Activated CD8-positive, alpha-beta memory T cell treated with anti-CD3 and anti-CD28 coated beads for 48 hours (primary cell): ENCODE measurements at places on chromosomes 1 and 21.

- no peak for DNase-seq
Measured at GRCh38 chr1:184889166-184889565, 85.1 kb downstream of the NIBAN1 start.

- DNase-seq = no peak
Measured at GRCh38 chr1:57163325-57163724, 197.5 kb upstream of the C8B start.

- no peak for DNase-seq
Measured at GRCh38 chr1:54871275-54872035, 15.5 kb downstream of the DHCR24 start.

- DNase-seq = peak; percentile 9
Measured at GRCh38 chr1:213374369-213374768, 323.3 kb downstream of the RPS6KC1 start.

- DNase-seq = peak; percentile 46
Measured at GRCh38 chr21:45541221-45542039, 810 bp downstream of the SLC19A1 start.

GRCh38 chr1:237327061-237327460 lies 285.1 kb downstream of the RYR2 start:
- no peak for DNase-seq

- DNase-seq = no peak
Measured at GRCh38 chr1:206854401-206855129, 10.9 kb upstream of the IL20 start.

DNA sequence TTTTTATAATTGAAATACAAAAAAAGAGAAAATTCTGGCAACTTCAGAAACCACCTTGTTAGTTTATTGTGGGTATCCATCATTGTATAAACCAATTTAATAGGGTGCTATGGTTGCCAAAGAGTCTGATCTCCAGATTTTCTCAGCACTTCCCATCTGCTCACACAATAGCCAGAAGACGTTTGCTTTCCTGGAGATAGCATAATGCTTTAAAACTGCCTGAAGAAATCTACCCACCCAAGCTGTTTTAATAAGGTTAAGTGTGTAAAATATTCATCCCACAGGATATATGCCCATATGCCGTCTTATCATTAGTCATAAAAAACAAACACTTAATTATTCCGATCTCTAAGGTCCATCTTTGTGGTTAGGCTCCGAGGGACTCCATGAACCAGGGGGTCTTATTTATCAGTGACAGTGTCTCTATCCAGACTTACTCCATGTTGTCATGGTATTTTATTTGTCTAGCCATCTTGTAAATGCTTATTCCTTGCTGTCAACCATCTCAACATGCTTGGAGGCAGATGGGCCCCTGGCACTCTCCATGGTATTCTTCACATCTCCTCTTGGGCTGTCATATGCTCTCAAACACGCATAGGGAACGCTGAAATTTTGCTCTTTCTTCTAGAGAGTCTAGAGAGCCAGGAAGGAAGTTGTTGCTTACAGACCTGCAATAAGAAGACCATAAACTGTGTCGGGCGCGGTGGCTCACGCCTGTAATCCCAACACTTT lies 58.5 kb downstream of the MAP10 start:
- DNase-seq = no peak

- DNase-seq = no peak
Measured at GRCh38 chr1:155334962-155335361, 14.3 kb downstream of the RUSC1 start.

- no peak for DNase-seq
Measured at GRCh38 chr21:30953605-30954004, 72.2 kb upstream of the KRTAP11-1 start.

- DNase-seq = peak; percentile 44
Measured at GRCh38 chr1:175192630-175193526, at the start of gene KIAA0040. TSS of gene KIAA0040 (minus strand) at chr1:175192776. CDS start at chr1:175161013, 31,763 bp downstream.

GRCh38 chr1:212067787-212068186 lies 32.2 kb downstream of the DTL start:
- DNase-seq = no peak

- DNase-seq = peak; percentile 13
Measured at GRCh38 chr1:9589144-9589718, 520 bp downstream of the TMEM201 start.

- no peak for DNase-seq
Measured at GRCh38 chr1:103145449-103145848, 37.1 kb upstream of the COL11A1 start.

DNA sequence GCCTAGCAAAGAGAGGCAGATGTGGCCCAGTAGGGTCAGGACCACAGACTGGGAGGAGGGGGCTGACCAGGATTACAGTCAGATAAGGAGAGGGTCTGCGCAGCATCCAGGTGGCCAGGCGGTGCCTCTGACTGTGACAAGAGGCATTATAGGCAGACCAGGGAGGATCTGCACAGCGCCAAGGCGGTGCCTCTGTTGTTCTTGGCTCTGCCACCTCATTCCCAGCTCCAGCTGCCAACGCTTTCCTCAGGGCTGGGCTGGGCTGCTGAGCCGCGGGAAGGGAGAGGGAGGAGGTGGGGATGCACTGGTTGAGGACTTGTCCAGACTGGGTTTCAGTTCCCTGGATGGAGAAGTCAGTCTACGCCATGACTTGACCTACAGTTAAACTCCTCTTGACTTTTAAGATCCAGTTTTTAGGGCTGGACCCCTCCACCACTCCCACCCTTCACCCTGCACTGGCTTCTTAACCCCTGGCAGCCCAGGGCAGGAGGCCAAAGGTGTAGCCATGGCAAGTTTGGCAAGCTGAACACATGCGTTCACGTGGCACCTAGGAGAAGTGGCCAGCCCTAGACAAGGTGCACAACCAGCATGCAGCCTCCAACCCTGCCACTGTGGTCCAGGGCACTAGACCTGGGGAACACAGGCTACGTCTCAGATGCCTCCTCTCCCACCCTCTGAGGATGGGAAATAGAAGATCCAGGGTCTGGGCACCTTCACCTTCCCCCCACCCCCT lies 4.5 kb upstream of the CRABP2 start:
- no peak for DNase-seq

DNA sequence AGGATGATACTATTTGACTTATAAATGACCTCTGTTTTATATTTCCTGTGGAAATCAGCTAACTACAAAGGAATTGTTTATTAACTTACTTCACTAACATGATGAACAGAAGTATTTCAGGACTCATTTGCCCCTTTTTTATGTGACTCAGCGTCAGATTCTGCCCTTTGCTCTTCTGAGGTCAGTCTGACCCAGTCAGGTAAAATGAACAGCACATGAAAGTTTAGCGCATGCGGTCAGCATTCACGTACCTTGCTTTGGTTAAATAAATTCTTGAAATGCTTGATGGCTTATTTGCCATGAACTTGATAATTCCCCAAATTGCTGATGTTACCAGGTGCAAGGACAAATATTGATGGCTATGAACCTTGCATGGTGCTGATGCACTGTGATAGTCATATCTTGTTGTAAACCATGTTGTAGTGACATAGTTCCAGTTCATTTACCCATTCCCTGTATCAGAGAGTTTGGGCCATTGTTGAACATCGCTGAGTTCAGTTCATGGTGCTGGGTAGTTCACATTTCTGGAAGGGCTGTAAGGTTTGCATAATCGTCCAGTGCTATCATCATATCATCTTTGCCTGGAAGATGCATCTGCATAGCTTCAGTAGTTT lies 133.4 kb downstream of the NFIA start:
- DNase-seq = no peak

GRCh38 chr1:12159816-12160215 lies 7.0 kb upstream of the TNFRSF1B start:
- no peak for DNase-seq

DNA sequence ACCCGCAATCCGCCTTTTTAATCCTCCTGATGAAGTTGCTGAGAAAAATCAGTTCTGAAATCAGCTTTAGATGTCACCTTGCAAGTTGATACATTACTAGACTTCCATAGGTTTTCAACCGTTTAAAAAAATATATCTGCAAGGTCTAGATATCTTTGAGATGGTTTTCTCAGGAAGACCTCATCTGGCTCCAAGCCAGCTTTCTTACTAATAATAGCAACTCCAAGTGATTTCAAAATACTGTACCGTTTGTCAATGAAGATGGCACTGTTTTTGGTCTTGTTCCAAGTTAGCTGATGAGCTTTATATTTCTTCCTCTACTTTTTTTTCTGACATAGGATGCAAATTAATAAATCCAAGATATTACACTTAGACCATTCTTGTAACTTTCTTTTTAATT lies 40.3 kb downstream of the LRRC8C start:
- no peak for DNase-seq

DNA sequence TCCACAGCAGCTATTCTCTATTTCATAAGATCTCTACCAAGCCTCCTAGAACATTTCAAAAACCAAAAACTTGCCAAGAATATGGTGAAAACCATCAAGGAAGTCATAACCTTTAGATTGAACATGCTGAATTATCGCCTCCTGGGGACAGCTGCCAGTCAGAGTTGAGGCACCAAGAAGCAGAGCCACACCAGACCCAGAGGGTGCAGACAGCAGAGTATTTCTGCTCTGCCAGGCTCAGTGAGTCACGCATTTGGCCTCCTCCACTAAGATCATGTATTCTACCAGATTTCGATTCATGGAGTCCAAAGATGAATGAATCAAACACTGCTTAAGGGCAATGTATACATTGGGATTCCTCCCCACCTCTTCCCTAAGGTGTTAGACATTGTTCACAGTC lies 2.1 kb downstream of the F3 start:
- no peak for DNase-seq
